Effector memory CD8-positive, alpha-beta T cell (primary cell): ENCODE measurements at places on chromosomes 1 and 21.

DNA sequence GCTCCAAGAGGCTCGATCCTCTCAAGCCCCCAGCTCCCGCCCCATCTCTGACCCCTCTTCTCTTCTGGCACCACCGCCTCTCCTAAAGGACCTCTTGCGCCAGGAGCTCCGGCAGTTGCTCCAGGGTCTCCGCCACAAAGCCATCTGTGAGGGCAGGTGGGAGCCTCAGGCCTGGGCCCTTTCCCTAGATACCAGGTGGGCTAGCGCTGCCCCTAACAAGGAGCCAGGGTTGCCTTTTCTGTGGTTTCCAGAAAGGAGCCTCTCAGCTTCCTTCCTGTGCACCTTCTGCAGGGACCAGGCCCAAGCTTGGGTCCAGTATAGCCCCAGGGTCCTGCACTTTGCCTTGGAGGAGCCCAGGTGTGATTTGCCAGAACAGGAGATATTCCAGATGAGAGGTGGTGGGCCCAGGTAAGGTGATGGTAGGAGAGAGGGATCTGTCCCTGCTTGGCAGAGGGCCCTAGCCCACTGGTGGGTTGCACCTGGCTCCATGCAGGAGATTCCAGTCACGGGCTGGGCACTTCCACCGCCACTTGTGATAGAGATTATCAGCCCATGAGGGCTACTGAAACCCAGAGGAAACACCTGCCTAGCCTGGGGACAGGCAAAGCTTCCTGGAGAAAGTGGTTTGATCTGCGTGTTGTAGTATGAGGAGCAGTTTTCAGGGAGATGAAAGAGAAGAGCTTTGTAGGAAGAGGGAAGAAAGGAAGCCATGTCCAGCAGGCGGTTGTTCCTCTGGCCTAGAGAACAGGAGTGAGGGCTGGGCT, 1.0 kb downstream of the CCDC24 start:
- DNase-seq, result no peak

- DNase-seq, result no peak
Measured at GRCh38 chr1:80214888-80215540, 1208.5 kb upstream of the ADGRL4 start.

DNA sequence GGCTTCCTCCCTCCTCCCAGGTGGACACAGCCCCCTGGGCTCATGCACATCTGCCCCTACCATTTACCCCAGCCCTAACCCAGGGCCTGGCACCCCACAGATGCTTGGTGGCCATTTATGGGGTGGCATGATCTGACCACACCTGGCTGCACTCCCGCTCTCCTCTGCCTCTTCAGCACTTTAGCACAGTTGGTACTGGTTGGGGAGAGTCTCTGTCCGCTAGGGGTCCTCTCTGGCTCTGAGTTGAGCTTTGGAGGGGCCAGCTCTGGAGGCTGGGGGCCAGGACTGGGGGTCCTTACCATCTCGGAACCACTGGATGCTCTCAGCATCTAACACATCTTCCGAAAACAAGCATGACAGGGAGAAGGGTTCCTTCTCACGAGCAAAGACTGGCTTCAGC, 17.4 kb downstream of the MYOM3 start:
- no peak for DNase-seq

DNA sequence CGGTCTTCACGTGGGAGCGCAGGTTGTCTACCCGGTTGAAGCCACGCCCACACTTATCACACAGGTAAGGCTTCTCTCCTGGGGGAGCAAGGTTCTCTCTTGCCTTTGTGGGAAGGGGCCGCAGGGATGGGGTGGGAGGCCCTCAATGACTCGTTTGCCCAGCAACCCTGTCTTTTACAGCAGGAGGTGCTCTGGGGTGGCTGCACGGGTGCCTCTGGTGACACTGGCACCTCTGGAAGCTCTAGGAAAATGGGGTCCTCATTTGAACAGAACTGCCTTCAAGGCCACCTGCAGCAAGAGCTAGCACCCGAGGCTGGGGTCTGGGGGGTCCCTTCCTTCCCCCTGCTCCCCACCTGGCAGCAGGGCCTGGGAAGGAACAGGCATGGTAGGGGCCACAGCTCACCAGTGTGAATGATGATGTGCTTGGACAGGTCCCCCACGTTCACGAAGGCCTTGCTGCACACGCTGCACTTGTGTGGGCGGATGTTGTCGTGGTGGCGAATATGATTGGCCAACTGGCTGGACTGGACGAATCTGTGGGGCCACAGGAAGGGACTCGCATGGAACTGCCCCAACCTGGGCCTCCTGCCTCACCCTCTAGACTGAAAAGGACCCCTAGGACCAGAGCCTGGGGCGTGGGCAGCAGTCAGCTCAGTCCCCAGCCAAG, 33.1 kb downstream of the ZBTB17 start:
- DNase-seq, result no peak

DNA sequence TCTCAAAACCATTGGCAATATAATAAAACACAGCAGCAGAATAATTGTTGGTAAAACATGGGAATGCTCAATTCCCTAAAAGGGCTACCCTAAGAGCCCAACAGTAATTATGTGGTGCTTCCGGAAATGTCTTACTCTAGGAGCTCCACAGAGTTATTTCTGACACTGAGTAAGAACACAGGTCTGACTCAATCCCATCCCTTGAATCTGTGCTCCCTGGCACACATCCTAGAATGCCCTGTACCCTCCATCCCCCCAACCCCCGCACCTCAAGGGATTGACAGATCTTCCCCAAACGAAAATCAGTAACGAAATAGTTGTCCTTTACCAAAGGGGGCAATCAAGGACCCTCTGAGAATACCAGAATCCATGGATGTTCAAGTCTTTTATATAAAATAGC, 71.9 kb downstream of the SMYD2 start:
- no peak for DNase-seq

DNA sequence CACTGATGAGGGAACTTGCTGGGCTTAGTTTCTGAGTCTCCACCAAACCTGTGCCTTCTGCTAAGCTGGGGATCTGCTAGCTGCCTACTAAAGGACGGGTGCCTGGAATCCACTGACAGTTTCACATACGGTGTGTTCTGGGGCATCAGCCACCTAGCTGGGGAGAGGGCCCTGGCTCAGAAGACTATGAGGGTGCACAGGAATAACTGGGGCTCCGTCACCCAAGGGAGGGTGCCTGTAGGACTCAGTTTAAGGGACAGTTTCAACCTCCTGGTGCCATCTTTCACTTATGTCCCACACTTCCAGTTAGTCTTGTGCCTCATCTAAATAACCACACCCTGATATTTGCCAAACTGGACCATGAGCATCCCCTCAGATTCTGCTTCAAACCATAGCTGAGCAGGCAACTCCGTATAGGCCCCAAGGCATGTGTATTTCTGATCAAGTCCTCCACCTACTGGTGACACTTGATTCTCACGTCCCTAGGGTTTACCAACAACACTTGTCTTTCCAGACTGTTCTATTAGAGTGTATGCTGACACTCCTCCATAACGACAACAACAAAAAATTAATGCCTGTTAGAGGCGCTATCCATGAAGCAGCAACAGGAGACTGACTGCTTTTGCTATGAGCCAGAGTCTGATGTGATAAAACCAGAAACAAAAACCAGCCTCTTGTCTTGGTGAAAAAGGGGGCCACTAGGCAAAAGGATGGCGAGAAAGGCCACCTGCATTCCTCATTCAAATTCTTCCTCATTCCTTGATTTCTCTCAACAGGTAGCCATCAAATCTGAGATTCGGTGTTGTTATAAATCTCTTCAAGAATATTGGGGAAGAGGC, 55.0 kb upstream of the PAXBP1 start:
- peak; percentile 19 for DNase-seq

DNA sequence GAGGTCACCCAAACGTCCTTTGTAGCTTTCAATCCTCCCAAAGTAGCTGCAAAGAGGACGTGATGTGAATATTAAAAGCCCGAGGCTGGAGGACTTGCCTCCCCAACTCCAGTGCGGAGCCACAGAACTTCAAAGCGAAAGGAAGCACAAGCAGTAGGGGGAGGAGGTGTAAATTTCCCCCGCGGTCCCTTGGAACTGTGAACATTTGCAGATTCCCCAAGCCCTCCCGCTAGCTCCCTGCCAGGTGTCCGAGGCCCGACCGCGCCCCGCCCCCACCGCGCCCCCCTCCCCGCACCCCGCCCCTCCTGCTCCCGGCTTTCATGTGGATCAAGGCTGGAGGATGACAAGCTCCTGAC, 41.5 kb upstream of the HAO2 start:
- DNase-seq, result no peak

GRCh38 chr1:223257856-223258550, 106.0 kb downstream of the SUSD4 start:
- no peak for DNase-seq

- DNase-seq, result no peak
Measured at GRCh38 chr1:56416495-56416894, 162.9 kb downstream of the PLPP3 start.

- no peak for DNase-seq
Measured at GRCh38 chr1:44505210-44505993, 100.3 kb downstream of the RNF220 start.

GRCh38 chr1:46034601-46035516, 97.6 kb downstream of the PIK3R3 start:
- DNase-seq, result no peak

GRCh38 chr1:184019069-184019468, 18.5 kb downstream of the COLGALT2 start:
- no peak for DNase-seq

GRCh38 chr1:237737448-237737847, 153.3 kb downstream of the ZP4 start:
- DNase-seq, result no peak

- no peak for DNase-seq
Measured at GRCh38 chr1:189958756-189959155, 518.9 kb downstream of the BRINP3 start.

GRCh38 chr1:8390707-8391106, 72.8 kb downstream of the SLC45A1 start:
- DNase-seq, result no peak

DNA sequence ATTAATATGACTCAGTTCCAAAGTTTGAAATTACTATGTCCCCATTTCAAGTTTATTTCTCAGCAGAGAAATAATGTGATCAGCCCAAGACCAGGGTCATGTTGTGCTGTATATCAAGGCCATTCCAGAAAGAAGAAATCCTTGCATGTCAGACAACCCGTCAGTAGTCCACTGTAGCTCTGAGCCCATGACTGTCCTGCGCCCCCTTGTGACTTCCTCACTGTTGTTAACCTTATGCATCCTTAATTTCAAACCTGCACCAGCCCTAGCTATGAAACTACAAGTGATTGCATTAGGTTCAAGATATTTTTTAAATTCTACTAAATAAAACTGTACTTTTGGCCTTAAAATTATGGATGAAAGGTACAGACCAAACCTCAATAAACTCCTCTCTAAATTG, 133.0 kb downstream of the LRRC7 start:
- no peak for DNase-seq

GRCh38 chr1:89995598-89996449, 914 bp downstream of the ZNF326 start:
- DNase-seq, result no peak

DNA sequence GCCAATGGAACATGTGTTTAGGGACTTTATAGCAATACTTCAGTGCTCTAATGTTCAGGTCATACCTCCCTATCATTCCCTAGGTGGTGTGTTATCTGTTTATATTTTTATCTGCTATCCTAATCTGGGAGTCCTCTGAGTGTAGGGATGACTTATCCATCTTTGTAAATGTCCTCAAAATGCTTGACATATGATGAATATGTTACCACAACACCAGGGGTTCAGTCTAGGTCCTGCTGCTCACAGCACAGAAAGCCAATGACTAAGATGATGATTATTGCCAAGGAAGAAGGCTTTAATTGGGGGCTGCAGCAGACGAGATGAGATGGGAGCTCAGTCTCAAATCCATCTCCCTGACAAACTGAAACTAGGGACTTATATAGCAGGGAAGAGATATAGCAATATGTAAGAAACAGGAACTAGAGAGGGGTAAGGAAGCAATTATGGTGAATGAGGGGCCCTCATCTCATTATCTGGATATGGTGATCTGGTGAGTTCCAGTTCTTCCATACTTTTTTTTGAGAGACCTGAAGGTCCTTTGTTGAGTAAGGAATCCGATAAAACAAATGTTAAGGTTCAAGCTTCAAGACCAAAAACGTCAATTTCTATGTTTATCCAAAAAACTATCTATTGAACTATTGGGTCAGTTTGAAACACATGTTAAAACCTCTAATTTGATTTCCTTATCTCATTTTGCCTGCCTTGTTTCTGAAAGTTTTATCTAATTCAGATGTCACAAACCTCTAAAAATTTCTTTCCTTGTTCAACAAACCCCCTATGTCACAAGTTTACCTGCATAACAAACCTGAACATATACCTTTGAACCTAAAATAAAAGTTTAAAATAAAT, 256.7 kb upstream of the CACYBP start:
- no peak for DNase-seq

DNA sequence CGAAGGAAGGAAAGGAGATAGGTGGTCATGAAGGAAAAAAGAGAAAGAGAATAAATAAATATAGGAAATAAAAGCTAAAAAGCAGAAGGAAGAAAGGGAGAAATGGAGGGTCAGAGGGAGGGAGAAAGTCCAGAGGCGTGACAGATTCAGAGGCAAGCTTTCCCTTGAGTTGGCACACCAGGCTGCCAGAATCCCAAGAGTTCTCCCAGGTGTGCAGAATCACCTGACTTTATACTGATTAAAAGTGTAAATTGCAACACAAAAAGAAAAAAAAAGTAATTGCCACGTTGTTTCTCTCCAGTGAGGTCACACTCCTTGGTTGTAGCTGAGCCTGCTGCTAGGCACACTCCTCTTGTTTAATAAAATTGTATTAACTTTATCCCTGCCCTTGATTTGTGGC, 669.9 kb upstream of the PKN2 start:
- DNase-seq, result no peak

DNA sequence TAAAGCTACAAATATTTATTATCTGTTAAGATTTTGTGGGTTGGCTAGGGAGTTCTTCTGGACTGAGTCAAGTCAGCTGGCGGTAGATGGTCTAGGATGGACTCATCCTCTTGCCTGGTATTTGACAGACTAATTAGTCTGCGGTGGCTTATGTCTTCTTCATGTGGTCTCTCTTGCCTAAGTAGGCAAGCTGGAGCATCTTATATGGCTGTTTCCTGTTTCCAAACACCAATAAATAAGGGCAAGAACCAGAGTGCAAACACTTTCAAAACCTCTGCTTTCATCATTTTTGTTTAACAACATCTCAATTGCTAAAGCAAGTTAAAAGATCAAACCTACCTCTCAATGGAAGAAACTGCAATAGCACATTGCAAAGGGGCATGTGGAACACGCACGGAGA, 484.8 kb downstream of the PTPRC start:
- DNase-seq, result no peak

DNA sequence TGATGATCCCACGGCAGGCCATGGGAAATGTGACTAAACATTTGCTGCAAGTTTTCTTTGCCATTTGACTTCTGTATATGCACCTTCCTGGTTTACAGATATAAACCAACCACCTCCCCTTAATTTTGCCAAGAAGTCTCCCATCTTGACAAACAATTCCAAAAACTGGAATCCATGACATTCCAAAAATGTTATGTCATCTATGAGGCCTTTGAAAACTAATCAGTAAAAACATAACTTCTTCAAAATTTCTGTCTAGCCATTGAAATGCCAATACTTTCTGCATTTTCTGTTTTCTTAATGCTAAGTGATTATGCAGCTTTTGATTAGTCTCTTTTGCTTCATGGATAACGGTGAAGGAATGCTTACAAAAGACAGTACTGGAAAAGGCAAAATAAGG, 84.1 kb downstream of the LYST start:
- DNase-seq, result no peak

GRCh38 chr1:24351918-24352627, 32.9 kb downstream of the GRHL3 start:
- DNase-seq, result no peak

GRCh38 chr1:40344597-40344996, 27.5 kb upstream of the COL9A2 start:
- DNase-seq, result no peak
